Occipital lobe (tissue), 3 donors: ENCODE measurements at places on chromosomes 11 and 22. TPM values are rescaled to one million over a fixed set of nuclear protein-coding genes. Genes with fewer than 3 reads are reported as not detected.

PHOX2A gene
- not detected for total RNA-seq

GRIK4 gene
- 2.3 TPM for total RNA-seq

FAM111B gene
- 3.9 TPM for total RNA-seq

DNA sequence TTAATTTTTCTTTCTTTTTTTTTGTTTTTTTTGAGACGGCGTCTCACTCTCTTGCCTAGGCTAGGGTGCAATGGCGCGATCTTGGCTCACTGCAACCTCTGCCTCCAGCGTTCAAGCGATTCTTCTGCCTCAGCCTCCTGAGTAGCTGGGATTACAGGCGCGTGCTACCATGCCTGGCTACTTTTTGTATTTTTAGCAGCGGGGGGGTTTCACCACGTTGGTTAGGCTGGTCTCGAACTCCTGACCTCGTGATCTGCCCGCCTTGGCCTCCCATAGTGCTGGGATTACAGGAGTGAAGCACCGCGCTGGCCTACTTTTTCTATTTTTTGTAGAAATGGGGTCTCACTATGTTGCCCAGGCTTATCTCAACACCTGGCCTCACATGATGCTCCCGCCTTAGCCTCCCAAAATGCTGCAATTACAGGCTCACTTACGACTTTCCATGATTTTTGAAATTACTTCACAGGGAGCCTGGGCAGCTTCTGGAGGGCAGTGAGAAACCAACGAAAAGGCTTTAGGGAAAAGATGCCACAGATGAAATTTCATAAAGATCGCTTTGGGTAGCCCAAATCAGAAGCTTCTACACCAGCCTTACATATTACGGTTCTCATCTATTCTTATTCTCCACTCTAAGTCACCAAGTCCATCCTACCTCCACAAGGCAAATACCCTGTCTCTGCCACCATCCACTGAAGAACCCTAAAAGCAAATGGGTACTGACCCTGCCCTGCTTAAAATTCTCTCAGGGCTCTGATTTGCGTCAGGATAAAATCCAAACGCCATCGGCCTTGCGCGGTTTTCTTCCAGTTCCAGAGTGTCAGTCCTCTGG is 866 bp upstream of the RRM1 start:
- DNase-seq: no peak

- no peak for DNase-seq
Measured at GRCh38 chr22:45082795-45083194, 73.0 kb upstream of the PHF21B start.

- no peak for DNase-seq
Measured at GRCh38 chr11:132704781-132705375, 827.4 kb downstream of the OPCML start.

RNF26 gene
- 1.6 TPM for total RNA-seq

PNPLA3 gene
- 12.8 TPM for total RNA-seq

KREMEN1 gene
- total RNA-seq: 18.9 TPM

DNA sequence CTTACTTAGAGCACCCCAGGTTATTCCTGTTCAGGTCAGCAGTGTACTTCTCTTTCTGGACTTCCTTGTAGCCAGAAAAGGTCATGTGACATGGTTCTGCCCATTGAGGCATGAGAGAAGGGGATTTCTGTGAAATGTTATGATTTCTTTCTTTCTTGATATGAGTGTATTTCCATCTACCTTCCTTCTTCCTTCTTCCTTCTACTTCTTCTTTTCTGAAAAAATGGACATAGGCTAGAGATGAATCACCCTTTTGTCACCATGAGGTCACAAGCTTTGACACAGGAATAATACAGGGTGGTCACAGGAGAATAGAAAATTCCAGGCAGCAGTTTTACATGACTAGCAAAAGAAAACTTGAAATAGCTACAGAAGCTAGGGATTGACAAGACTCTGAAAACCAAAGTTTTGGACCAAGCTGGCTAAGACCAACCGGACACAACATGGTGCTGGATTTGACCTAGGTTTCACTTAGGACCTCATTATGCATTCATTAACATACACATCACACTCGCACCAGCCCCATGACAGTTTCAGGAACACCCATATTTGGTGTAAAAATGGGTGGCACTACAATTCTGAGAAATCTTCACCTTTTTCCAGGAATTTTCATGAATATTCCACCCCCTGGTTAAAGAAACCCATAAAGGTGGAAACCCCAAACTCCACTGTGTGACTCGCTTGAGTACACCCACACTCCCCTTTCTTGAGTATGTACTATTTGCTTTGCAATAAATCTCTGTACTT is 21.2 kb upstream of the MAP6 start:
- DNase-seq: no peak

GNB1L gene
- total RNA-seq: 2.7 TPM

GRCh38 chr11:62556875-62557631 is 10.4 kb upstream of the AHNAK start:
- no peak for DNase-seq

- DNase-seq: no peak
Measured at GRCh38 chr11:93131709-93132108, 66.1 kb downstream of the SLC36A4 start.

DNA sequence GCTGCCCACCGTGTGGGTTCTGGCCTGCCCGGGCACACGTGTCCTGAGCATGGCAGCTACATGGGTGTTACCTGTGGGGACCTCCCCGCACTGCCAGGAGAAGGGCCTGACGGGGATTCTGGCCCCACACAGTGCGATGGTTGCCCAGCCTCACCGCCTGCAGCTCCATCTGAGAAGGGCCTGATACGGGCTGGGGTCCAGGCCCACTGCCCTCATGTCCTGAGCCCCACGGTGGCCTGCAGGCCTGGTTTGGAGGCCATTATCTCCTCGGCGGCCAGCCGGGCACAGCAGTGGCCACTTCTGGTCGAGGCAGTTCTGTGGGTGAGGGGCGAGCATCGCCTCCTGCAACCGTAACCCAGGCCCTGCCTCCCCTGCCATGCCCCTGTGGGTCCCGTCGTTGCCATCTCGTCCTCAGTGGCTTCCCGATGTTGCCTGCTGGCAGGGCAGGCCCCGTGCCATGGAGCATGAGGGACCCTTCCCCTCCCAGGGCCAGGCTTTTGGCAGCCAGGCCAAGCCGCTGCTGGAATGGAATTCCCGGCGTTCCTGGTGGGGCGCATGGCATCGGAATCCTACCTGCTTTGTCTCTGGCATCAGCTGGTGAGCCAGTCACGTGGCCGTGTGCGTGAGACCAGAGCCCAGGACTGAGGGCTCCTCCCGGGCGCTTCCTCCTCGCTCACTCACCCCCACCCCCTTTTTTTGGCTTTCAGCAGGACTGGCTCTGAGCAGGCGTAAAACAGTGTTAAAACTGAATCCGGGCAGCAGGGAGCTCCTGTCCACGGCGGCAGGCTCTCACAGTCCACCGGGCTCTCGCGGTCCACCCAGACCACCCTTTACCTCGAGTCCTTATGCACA is 71.9 kb upstream of the PPARA start:
- peak; percentile 67 for DNase-seq

MS4A6A gene
- 3.7 TPM for total RNA-seq

GRCh38 chr11:128456566-128457268 is 130.6 kb downstream of the ETS1 start:
- DNase-seq: no peak

NAALADL1 gene
- 2.3 TPM for total RNA-seq

- no peak for DNase-seq
Measured at GRCh38 chr11:63417174-63417852, 47.7 kb downstream of the SLC22A9 start.

- no peak for DNase-seq
Measured at GRCh38 chr11:84969103-84969502, 658.0 kb downstream of the DLG2 start.

DNA sequence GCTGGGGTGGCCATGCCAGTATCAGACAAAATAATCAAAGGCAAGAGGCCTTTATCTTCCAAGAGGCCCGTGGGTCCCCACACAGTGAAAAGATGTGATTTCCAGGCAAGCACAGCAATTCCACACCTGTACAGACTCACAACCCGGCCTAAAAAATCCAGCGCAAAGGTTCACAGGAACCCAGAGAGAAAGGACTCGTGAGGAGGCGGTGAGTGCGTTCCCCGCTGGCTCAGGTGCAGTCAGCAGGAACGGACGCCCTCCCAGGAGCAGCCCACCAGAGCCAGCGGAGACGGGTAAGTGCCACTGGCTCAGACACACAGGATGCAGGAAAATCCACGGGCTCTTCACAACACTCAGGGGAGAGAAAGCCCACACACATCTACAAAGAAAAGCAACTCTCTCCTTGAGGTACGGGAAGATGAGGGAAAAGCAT is 4.4 kb downstream of the TOLLIP start:
- no peak for DNase-seq

SLC7A4 gene
- total RNA-seq: 1.4 TPM

DNA sequence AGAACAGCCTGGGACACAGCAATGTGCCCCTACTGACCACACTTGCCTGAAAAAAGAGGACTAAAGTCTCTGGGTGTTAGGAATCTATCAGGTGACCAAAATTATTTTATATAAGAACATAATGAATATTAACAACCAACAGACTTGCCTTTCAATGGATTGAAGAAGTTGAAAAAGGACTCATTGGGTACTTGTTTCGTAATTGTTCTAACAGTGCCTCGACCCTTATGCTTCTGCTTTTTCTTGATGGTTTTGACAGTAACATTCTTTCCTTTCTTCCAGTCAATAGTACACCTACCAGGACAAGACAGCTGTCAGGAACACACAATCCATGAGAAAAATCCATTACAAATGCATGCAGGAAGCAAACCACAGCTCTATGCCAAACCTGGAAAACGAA is 29.0 kb upstream of the PHLDA2 start:
- DNase-seq: no peak

DNA sequence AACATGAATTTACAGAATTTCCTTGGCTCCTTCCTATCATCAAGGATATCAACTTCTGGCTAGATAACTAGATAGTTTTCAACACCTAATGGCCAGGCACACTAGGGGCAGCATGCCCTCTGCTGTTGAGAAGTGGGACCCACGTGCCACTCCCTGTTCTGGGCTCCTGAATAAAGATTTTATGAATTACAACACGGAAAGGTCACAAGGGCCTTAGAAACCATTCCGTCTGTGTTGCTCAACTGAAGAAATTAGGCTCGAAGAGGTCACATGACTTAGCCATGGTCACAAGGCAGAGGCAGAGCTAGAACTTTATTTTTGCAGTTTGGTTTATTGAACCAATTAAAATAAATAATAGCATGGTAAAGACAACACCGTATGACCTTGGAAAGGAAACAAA is 36.0 kb downstream of the PRCP start:
- DNase-seq: peak; percentile 10

PDGFB gene
- total RNA-seq: 2.5 TPM

- no peak for DNase-seq
Measured at GRCh38 chr11:115458877-115459276, 45.3 kb downstream of the CADM1 start.

DNA sequence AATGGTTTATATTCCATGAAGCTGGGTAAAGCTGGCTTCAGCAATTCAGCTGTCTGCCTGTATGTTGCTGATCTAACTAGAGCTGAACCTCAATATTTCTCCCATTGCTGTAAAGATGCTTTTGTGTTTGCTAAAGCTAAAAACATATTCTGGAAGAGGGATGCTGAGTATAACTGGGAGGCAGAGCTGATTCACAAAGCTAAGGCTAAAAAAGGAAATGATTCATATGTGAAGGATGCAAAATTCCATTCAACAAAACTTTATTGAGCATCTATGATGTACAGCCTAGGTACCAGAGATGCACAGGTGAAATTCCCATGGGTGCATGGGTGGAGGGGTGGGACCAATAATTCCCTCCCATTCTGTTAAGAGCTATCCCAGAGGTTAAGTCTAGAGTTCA is 193.9 kb downstream of the KIF18A start:
- no peak for DNase-seq

DNA sequence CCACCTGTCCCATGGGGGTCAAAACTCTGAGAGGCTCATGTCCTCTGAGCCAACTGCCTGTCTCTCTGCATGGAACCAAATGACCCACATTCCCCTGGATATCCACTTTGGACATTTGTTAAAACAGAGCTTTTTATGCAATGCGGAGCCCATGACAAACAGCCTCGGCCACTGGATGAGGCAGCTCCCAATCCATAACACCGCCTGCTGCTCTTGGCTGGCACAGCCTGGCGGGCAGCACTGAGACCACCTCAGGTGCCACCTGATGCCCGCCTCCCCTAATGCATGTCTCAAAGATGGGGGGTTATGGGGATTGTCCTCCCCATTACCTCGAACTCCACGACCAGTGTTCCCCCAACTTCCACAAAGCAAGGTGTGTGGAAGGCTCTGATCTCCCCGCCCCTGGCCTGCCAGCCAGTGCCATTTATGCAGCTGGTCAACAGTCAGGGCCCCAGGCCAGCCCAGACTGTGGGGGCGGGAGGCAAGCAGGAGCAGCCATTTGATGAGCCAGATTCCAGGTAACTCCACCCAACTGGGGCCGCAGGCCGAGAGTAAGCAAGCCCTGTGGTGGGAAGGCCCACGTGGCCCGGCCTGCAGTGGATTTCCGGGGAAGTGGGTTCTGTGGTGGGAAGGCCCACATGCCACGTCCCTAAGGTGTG is 84.2 kb downstream of the PHF21B start:
- no peak for DNase-seq

CABP4 gene
- not detected for total RNA-seq

DNA sequence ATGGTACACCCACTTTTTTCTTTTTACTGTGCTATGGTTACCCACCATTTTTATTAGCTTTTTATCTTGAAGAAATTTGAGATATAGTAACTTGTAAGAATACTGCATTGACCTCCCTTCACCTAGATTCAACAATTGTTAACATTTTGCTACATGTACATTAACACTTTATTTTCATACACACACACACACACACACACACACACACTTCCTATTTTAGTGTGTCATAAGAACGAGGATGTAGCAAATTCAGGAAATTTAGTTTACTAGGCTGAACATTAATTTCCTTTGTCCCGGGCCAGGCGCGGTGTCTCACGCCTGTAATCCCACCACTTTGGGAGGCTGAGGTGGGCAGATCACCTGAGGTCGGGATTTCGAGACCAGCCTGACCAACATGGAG is 1.1 kb upstream of the ATP6V1E1 start:
- no peak for DNase-seq

GRCh38 chr22:50706481-50707125 is 31.4 kb upstream of the ACR start:
- no peak for DNase-seq

CCDC87 gene
- total RNA-seq: 0.62 TPM

GRCh38 chr11:15099267-15099666 is 15.5 kb upstream of the INSC start:
- no peak for DNase-seq

RIN1 gene
- total RNA-seq: 0.47 TPM

DNA sequence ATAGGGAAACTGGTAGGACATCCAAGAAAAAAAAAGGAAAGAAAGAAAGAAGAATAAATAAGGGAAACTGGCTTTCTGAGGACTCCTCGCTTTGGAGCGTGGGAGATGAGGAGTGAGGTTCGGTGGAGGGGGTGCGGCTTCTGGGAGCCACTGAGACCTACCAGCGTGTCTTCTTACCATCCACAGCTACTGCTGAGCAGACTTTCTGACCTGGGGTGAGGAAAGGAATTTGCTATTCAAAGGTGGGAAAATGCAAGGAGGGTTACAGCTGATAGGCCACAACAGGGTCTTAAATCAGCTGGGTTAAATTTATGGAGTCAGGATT is 488 bp upstream of the SELENOM start:
- no peak for DNase-seq
